Calu3 (cell line): ENCODE measurements at places on chromosomes 7 and 10. TPM values are rescaled to one million over a fixed set of nuclear protein-coding genes. Genes with fewer than 3 reads are reported as not detected.

DPP6 gene
- not detected in 2 replicates for total RNA-seq

TMEM243 gene
- 22.1 and 23.2 TPM in 2 replicates for total RNA-seq

DNA sequence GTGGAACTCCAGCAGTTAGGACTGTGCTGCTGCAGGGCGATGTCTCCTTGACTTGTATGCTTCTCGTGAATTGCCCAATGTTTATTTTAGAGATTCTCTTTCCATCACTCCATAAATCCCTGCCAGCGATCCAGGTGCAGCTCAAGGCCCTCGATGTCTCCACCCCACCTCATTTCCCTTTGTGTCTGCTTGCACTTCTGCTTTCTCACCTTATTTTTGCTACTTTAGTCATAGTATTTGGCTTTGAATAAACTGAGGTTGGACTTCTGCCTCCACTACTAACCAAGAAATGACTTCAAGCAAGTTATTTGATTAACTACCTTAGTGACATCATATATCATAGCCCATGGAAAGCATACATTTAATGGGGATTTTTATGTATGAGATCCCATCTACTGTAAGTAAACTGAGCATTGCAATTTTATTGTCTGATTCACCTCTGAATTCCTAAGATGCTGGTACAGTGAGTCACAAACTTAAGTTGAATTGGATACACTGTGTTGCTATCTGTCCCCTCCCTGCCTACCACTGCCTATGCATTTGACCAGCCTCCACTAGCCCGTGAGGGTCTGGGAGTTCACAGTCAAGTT is 255.8 kb downstream of the ABCA13 start:
- DNase-seq, result peak; percentile 57
- H3K27ac ChIP-seq, result peak overlapping the region; percentile 26
- peaks cover 21% of the 10 kb centered on the region for H3K4me1 ChIP-seq
- H3K27me3 ChIP-seq, result no peaks in the 10 kb centered on the region
- no peaks in the 10 kb centered on the region for H3K36me3 ChIP-seq

GRCh38 chr7:108063520-108063933 is 60.6 kb upstream of the LAMB1 start:
- H3K27ac ChIP-seq, result no peak overlapping the region
- DNase-seq, result no peak
- no peak overlapping the region for H3K4me3 ChIP-seq
- no peaks in the 10 kb centered on the region for H3K4me1 ChIP-seq
- no peaks in the 10 kb centered on the region for H3K27me3 ChIP-seq

ARMC10 gene
- 34.5 and 41.0 TPM in 2 replicates for total RNA-seq

DNA sequence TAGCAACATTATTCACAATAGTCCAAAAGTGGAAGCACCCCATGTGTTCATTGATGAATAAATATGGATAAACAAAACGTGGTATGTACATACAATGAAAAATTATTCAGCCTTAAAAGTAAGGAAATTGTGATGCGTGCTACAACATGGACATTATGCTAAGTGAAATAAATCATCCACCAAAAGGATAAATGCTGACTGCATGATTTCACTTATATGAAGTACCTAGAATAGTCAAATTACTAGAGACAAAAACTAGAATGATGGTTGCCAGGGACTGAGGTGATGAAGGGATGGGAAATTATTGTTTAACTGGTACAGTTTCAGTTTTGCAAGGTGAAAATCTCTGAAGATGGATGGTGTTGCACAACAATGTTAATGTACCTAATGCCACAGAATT is 56.6 kb downstream of the THSD7A start:
- peaks cover 5% of the 10 kb centered on the region for H3K4me1 ChIP-seq
- no peaks in the 10 kb centered on the region for H3K36me3 ChIP-seq
- no peak for DNase-seq
- no peaks in the 10 kb centered on the region for H3K27me3 ChIP-seq
- H3K4me3 ChIP-seq, result no peak overlapping the region

MYL10 gene
- total RNA-seq, result not detected in 2 replicates

DNA sequence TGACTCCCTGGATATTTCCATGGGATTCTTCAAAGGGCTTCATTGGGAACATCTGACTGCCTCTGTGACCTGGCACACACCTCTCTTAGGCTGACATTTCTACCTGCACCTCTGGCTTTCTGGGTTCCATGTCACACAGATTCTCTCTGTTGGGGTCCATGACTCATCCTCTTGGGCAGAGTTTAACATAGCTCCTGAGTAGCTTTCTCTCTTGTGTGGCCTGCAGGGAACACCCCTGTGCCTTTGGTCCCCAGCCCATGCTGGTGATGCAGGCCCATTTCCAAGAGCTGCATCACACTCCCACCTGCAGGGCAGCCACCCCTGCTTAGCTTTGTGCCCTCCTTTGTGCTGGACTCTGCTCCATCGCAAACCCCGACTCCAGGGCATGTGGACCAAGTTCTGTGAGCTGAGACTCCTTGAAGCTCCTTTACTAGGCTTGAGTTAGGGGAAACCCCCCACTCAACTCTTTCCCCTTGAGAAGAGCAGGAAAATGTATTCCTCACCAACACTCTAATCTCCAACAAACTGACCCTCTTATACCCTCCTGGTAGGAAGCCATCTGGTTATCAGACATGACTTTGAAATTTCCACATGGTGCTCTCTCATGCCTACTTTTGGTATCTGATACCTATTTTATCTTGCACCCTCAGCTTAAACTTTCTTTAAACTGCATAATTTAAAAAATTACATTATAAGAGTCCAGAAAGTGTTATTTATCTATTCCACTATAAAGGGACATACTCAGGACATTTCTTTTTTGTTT is 93.3 kb downstream of the ZNF777 start:
- H3K4me3 ChIP-seq, result no peak overlapping the region
- H3K27ac ChIP-seq, result no peak overlapping the region

GRCh38 chr7:141550386-141551093 is 670 bp upstream of the AGK start:
- peak overlapping the region; percentile 70 for H3K4me3 ChIP-seq
- H3K27ac ChIP-seq, result peak overlapping the region; percentile 63
- no peak for DNase-seq
- H3K4me1 ChIP-seq, result peaks cover 23% of the 10 kb centered on the region
- H3K27me3 ChIP-seq, result no peaks in the 10 kb centered on the region

DNA sequence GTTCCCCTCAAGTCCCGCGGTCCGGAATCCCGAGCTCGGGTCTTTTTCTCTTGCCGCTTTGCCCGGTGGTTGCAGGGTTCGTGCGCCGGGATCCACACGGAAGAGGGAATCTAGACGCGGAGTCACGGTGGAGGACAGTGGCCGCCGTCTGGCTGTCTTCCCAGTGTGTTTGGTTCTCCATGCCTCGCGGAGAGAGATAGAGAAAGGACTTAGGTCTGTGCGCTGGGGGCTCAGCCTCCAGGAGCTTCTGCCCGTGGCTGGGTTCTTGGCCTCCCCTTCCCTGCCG is 1.6 kb downstream of the FFAR4 start:
- peak overlapping the region; percentile 86 for H3K4me3 ChIP-seq
- peaks cover 6% of the 10 kb centered on the region for H3K36me3 ChIP-seq
- no peak for DNase-seq
- H3K27me3 ChIP-seq, result no peaks in the 10 kb centered on the region
- H3K4me1 ChIP-seq, result peaks cover 23% of the 10 kb centered on the region
- H3K27ac ChIP-seq, result no peak overlapping the region

ADRA2A gene
- total RNA-seq, result 5.4 and 6.7 TPM in 2 replicates

LIPF gene
- not detected in 2 replicates for total RNA-seq

DNA sequence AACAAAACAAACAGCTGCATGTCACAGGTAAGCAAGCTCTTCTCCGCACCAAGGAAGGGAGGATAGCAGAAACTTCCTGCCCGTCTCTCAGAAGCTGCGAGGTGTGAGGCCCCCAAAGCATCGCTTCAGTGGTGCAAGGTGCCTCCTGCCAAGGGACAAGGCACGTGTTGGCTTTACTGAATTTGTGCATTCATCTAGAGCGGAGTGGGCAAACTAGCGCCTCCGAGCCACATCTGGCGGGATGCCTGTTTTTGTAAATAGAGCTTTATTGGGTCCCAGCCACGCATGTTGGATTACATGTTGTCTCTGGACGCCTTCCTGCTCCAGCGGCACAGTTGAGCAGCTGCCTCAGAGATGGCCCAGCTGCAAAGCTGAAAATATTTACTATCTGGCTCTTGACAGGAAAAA is 27.7 kb downstream of the PHYH start:
- peaks cover 14% of the 10 kb centered on the region for H3K4me1 ChIP-seq
- H3K27ac ChIP-seq, result no peak overlapping the region

DNA sequence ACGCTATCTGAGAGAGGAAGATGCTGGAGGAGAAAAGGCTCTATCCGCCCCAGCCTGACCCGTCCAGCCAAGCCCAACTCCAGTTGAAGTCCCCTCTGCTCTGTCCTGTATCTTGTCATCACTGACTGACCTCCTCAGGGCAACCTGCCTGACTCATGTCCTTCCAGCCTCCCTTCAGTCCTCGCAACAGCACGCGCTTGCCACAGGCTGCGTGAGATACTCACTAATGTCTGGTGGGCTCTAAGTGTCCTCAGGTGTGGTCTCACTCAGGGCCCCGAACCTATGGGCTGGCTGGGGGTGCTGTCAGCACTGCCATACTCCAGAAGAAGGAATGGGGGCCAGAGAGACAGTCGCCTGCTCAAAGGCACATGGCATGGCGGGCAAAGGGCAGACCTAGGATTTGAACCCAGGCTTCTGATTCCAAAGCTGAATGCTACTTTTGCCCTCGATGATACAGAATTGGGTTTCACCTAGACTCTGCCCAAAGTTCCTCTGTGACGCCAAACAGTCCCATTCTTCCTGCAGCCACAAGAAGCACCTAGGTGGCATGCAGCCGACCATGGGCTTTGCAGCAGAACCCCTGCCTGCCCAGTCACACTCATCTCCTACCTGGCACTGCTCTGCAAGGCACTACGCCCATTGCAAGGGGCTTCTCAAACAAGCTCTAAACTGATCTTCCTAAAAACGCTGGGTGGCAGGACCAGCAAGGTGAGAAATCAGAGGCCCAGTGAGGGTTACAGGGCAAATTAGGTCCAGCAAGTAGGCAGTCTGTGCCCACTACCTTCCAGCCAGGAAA is 8.5 kb downstream of the FAM53B start:
- no peak overlapping the region for H3K4me3 ChIP-seq
- DNase-seq, result no peak
- peaks cover 18% of the 10 kb centered on the region for H3K4me1 ChIP-seq
- no peak overlapping the region for H3K27ac ChIP-seq

DNA sequence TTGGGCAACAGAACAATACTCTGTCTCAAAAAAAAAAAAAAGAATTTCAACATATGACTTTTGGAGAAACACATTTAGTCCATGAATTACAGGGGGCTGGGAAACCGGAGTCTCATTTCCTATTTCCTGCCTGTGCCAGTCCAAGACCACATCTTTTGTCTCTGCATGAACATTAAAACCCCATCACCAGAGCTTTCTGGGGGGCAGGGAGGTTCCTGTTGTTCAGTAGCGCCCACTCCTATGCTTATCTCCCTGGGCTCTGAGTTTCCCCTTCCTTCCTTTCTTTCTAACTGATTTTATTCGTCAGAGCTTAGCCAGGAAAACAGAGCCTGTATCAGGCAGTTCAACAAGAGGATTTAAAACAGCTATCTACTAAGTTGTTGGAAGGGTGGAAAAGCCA is 119.3 kb downstream of the CALN1 start:
- H3K27me3 ChIP-seq, result no peaks in the 10 kb centered on the region
- DNase-seq, result no peak
- H3K4me3 ChIP-seq, result no peak overlapping the region
- H3K27ac ChIP-seq, result no peak overlapping the region

DNA sequence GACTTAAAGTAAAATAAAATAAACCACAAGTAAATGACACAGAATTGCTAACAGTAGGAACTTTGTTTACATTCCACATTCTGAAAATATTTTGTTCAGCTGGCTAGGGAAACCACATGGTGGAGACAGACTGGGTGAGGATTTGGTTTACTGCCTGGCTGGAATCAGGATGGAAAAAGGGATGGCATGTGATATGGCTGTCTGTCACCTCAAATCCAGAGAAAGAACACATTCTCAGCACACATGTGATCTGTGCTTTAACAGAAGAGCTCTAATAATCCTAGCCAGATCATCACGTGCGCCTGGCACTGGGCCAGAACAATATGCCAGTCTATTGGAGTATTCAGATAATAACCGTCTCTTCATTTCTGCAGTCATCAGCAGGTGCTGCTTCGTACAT is 90.9 kb upstream of the PIP4K2A start:
- H3K27me3 ChIP-seq, result no peaks in the 10 kb centered on the region
- no peaks in the 10 kb centered on the region for H3K36me3 ChIP-seq
- no peak overlapping the region for H3K4me3 ChIP-seq
- DNase-seq, result no peak
- H3K4me1 ChIP-seq, result peaks cover 12% of the 10 kb centered on the region

CYP2E1 gene
- 1.7 and 3.5 TPM in 2 replicates for total RNA-seq

BAIAP2L1 gene
- 55.8 and 63.8 TPM in 2 replicates for total RNA-seq

GIMAP1 gene
- total RNA-seq, result not detected in 2 replicates

CLDN15 gene
- 6.4 and 8.5 TPM in 2 replicates for total RNA-seq

DNA sequence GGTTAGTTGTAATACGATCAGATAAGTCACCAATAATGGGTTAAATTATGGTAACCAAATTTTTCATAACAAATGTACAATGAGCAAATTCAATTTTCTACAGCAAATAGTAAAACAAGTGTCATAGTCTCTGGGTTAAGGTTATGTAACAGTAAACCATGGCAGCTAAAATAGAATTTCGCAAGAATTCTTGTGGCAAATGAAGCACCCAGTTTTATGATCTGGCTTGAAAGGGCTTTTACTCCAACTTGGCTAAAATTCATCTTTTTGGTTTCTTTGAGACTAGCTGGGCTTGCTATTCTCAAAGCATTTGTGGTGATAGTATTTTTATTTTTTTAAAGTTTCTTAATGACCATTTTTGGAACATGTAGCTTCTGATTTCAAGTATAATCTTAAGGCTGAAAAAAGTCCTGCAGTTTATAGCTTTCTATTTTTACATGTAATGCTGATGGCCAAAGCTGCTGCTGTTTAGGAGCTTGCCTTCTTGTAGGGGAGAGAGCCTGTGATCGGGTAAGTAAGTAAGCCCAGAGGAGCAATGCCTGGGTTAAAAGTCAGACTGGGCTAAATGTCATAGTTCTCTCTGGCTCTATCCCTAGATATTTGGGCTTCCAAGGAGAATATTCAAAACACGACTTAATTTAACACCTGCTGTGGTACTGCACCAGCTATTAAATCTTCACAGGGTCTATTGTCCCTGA is 55.5 kb upstream of the SYPL1 start:
- no peak overlapping the region for H3K4me3 ChIP-seq
- no peak overlapping the region for H3K27ac ChIP-seq
- no peaks in the 10 kb centered on the region for H3K27me3 ChIP-seq
- H3K4me1 ChIP-seq, result no peaks in the 10 kb centered on the region

DNA sequence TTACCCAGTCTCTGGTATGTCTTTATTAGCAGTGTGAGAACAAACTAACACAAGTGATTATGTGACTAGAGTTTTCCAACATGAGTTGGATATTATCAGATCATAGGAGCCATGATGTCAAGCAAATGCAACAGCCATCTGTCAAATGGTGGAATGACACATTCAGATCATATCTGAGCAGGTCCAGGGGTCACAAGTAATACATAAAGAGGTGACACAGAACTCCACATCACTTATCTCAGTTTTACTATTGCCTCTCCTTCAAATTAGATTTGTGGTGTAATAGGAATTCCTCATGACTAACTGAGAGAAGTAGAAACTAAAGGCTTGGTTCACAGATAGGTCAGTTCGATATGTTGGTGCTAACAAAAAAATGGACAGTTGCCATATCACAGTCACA is 12.2 kb upstream of the SAMD9L start:
- H3K27ac ChIP-seq, result peak overlapping the region; percentile 1
- no peaks in the 10 kb centered on the region for H3K27me3 ChIP-seq
- no peak overlapping the region for H3K4me3 ChIP-seq
- no peak for DNase-seq
- H3K4me1 ChIP-seq, result peaks cover 20% of the 10 kb centered on the region

- DNase-seq, result no peak
- H3K4me3 ChIP-seq, result peak overlapping the region; percentile 48
- H3K27me3 ChIP-seq, result no peaks in the 10 kb centered on the region
- H3K27ac ChIP-seq, result peak overlapping the region; percentile 59
- H3K4me1 ChIP-seq, result peaks cover 30% of the 10 kb centered on the region
Measured at GRCh38 chr7:114979803-114980507, 58.1 kb downstream of the MDFIC start.
